ENCODE measurements at places on chromosomes 16 and 17.
A peak's percentile ranks its signal among the peaks of the same experiment; 100 is the strongest.

- peak; percentile 50 for DNase-seq
Measured at GRCh38 chr17:76053246-76054111, 18.8 kb downstream of the SRP68 start.

GRCh38 chr17:44848961-44849489, 1.3 kb downstream of the HIGD1B start:
- DNase-seq, result no peak

DNA sequence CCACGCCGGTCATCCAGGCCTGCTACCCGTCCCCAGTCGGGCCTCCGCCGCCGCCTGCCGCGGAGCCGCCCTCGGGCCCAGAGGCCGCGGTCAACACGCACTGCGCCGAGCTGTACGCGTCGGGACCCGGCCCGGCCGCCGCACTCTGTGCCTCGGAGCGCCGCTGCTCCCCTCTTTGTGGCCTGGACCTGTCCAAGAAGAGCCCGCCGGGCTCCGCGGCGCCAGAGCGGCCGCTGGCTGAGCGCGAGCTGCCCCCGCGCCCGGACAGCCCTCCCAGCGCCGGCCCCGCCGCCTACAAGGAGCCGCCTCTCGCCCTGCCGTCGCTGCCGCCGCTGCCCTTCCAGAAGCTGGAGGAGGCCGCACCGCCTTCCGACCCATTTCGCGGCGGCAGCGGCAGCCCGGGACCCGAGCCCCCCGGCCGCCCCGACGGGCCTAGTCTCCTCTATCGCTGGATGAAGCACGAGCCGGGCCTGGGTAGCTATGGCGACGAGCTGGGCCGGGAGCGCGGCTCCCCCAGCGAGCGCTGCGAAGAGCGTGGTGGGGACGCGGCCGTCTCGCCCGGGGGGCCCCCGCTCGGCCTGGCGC, 2.4 kb downstream of the HIC1 start:
- DNase-seq, result no peak

DNA sequence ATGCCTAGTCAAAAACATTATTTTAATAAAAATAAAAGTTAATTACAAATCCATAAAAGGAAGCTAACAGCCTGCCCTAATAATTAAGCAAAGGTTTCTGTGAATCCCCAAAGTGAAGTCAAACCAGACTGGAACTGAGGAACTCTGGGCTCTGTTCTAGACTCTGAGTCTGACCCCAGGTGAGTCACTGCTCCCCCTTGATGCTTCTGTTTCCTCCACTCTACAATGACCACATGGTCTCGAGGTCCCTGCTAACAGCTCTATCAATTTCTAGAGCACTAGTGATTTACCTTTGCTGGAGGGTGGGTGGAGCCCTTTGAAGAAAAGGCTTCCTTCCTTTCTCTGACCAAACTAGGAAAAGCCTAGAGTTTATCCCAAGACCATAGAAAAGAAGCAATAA, 32.4 kb downstream of the XPO6 start:
- DNase-seq, result no peak

GRCh38 chr17:10325031-10325695, 47.6 kb downstream of the MYH13 start:
- DNase-seq, result peak; percentile 73

Measured in hematopoietic multipotent progenitor cell treated with erythropoietin and hydrocortisone succinate and interleukin-3 and kit ligand, for 8 days (in vitro differentiated cells).